ENCODE measurements at places on chromosomes 13 and 19.

GRCh38 chr19:50322234-50322633 is 6.9 kb downstream of the KCNC3 start:
- DNase-seq = no peak

- no peak for DNase-seq
Observed at GRCh38 chr19:2034729-2035589, 16.1 kb downstream of the MKNK2 start.

DNA sequence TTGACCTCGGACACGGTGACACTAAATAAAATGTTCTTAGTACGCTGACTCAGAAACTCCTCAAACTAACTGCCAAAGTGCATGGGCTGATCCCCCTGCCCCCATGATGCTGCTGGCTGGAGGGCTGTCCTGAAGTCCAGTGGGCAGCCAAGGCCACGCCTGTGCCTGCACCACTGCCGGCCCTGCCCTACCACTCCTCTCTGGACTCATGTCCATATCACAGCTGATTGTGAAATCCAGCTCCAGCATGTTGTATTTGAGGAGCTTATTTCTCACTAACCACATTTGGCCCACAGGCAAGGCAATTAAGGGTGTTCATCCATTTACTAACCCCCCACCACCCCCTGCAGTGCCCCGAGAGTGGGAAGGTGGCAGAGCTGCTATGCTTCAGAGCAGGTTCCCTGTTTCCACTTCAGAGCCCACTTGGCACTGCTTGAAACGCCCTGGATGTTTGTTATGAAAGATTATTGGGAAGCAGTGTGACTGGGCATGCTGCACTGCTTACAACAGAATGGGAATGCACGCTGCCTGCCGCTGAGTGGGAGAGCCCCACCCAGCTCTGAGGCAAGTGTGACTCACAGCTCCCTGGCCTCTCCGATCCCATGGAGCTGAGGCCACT is 114.0 kb downstream of the UQCRFS1 start:
- DNase-seq = no peak

GRCh38 chr19:16025108-16026101 is 50.9 kb upstream of the TPM4 start:
- no peak for DNase-seq

- no peak for DNase-seq
Observed at GRCh38 chr13:31067416-31068118, 94.1 kb downstream of the HSPH1 start.

- DNase-seq = no peak
Observed at GRCh38 chr13:53821632-53822031, 793.0 kb downstream of the OLFM4 start.

DNA sequence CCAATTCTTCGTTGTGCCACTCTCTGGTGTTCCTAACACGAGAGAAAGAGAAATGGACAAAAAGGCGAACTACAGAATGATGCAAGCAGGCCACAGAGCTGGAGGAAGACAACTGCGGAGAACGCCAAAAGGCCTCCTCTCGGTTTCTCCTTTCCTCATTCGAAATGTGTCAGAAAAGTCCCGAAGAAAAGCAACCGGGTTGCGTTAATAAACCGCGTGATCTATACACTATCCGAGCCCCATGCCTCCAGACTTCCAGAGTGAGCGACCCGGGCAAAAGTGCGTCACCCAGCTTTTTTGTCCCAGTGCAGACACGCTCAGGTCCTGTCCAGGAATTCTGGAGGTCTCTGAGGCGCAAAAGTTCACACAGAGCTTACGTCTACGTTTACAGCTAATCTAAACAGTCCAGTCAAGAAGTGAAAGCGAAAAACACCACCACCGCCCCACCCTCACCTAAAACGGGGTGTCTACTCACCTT is 413 bp downstream of the N4BP2L2 start:
- DNase-seq = peak; percentile 12

GRCh38 chr13:112254900-112255299 is 121.3 kb upstream of the SPACA7 start:
- no peak for DNase-seq

- DNase-seq = no peak
Observed at GRCh38 chr13:80054806-80055205, 286.1 kb downstream of the SPRY2 start.

DNA sequence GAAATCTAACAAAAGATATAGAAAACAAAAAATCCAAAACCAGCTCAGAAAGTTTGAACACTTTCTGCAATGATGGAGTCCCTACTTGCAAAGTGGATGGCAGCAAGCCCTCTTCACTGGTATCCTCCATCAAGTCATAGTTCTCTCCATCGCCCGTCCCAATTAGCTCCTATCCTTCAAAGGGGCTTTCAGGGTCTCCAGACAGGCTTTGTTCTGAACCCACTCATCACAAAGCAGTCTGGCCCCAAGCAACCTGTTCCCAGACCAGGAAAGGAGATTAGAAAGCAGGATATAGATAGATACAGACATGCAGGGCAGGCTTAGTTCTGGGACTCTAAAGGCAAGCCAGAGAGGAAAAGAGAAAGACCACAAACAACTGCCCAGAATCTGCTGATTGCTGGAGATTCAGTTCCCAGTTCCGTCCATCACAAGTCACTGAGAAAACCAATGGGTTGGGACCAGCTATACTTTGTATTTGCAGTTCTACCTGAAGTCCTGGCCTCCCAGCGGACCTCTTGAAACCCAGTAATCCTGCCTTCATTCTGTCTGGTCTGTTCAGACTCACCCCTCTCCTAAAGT is 47.2 kb upstream of the EPHX3 start:
- DNase-seq = no peak

DNA sequence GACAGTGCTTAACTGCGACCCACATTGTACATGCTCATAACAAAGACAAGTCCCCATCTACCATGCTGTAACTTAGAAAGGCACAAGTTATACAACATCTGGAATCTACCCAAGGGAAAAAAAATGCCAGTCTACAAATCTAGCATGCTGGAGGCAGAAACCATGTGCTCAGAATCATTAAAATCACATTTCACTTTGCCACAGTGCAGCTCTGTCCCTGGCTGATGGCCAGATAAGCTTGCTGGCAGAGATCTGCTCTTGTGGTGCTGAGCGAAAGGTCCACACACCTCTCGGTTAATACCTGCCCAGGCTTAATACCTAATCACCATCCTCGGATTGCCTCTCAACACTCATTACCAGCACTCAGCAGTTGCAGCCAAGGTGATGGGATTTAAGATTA is 74.1 kb upstream of the UQCRFS1 start:
- DNase-seq = peak; percentile 87

DNA sequence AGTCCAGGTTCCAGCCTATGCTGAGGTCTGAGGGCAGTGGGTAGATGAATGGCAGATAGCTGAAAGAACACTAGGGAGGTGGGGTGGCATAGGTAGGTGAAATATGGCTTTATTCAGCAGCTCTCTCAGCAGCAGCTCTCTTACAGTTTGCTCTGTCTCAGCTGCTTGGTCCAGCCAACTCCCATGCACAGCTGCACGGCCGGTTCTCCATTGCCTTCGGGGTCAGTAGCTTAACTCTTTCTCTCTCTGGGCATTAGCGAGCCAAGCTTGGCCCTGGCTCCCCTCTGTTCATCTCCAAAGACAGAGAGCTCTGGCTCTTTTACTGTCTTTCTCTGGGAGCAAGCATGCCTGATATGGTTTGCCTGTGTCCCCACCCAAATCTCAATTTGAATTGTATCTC is 151.9 kb downstream of the MYO16 start:
- DNase-seq = no peak

GRCh38 chr13:31436478-31436877 is 236.7 kb downstream of the B3GLCT start:
- DNase-seq = no peak

DNA sequence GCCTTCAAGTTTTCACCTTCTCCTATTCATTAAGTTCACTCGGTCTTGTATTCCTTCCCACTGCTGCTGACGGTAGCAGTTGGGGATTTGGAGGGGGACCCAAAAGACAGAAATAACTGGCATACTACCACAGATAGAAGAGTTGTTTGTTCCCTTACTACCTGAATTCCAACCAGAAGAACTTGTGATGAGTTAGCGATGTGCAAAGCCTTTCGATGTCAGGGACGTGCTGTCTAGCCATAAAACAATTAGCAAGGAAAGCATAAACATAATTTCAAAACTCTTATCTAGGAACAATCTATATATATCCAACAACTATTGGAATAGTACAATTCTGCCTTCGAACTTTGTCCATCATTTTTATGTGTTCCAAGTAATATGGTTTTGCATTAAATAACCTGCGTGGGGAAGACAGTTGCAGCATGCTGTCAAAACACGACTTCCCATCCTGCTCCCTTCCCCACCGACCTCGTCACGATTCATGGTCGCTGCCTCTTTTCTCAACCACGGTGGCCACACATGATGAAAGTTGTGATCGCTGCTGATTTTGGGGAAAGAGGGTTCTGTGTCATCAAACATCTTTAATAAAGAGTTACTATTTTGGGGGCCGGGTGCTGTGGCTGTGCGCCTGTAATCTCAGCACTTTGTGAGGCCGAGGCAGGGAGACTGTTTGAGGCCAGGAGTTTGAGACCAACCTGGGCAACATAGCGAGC is 3.8 kb upstream of the SLC7A9 start:
- DNase-seq = no peak

- no peak for DNase-seq
Observed at GRCh38 chr19:19741184-19741583, 8.3 kb upstream of the ZNF14 start.

- DNase-seq = no peak
Observed at GRCh38 chr19:7877249-7877836, 3.2 kb upstream of the PRR36 start.

- DNase-seq = no peak
Observed at GRCh38 chr13:52980695-52981094, 47.9 kb upstream of the OLFM4 start.

- peak; percentile 12 for DNase-seq
Observed at GRCh38 chr19:40584007-40584406, 7.3 kb downstream of the SHKBP1 start.

- DNase-seq = no peak
Observed at GRCh38 chr13:57716295-57716694, 84.8 kb downstream of the PCDH17 start.

GRCh38 chr13:23622985-23623384 is 52.8 kb downstream of the TNFRSF19 start:
- no peak for DNase-seq
